ENCODE measurements at places on chromosomes 4 and X.

DNA sequence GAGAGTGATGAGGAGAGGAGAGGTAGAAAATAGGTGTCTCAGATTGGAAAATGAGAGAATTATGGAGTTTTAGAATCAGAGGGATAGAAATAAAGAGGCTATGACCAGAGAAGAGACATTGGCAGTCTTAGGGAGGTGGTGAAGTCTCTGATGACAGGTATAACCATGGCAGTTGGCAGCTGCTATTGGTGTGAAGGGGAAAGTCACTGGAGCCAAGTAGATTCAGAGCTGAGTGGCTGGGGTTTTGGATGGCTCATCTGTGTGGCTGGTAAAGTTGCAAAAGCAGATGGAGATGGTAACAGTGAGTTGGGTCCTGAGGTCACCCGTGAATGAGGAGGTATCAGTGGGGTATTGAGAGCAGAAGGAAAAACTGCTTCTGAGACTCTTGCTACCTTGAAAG, 46.5 kb downstream of the ANAPC4 start:
- no peak for DNase-seq

GRCh38 chrX:110139172-110139571, 136.3 kb downstream of the TMEM164 start:
- no peak for DNase-seq

GRCh38 chr4:125398263-125399002, 83.7 kb downstream of the FAT4 start:
- DNase-seq = no peak

DNA sequence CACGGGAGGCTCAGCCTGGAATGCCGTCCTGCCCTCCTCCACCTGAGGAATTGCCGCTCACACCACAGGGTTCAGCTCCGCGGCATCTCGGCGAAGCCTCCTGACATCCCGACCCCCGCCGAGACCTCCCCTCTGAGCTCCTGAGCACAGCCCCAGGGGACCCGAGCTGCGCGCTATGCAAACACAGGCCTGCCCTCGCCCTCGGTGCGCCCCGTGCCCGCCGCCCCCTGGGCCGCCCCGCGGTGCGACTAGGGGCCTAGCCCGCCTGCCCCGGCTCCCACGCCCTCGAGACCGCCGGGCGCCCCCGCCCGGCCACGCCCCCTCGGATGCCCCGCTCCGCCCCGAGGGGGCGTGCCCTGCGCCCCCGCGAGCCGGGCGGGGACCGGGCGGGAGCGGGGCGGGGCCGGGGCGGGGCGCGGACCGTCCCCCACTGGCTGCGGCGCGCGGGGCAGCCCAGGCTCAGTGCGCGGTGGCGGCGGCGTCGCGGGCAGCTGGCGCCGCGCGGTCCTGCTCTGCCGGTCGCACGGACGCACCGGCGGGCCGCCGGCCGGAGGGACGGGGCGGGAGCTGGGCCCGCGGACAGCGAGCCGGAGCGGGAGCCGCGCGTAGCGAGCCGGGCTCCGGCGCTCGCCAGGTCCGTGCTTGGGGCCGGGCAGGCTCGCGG, at the start of gene FGFR3:
TSS of gene FGFR3 (plus strand) at position 462 of the 664 bp plus-strand sequence. CDS start 642 bp downstream, outside the sequence.
- DNase-seq = peak; percentile 54

GRCh38 chr4:1309261-1310010, 19.7 kb downstream of the MAEA start:
- DNase-seq = peak; percentile 69

DNA sequence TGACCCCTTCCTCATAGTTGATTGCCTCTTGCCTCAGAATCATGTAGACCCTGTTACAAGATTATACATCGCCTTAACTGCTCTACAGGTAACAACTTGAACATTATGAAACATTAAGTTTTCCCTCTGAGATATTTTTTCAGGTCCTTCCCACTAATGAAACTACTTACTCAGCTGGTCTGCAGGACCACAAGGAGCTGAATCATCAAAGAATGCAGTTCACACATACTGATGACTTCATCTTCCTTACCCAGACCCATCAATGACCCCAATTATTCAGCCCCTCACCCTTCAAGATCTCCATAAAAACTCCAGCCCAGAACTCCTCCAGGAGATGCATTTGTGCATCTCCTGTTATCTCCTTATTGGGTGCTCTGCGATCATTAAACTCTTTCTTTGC, 720.9 kb downstream of the RAPGEF2 start:
- no peak for DNase-seq

GRCh38 chr4:43776371-43776770, 672.2 kb downstream of the KCTD8 start:
- no peak for DNase-seq

Measured in common myeloid progenitor, CD34-positive (primary cell).